ENCODE measurements at places on chromosomes 3 and 15. TPM values are rescaled to one million over a fixed set of nuclear protein-coding genes. Genes with fewer than 3 reads are reported as not detected.

- H3K4me3 ChIP-seq = peak overlapping the region; percentile 96
- DNase-seq = no peak
- peaks cover 26% of the 10 kb centered on the region for H3K4me1 ChIP-seq
- H3K27me3 ChIP-seq = peaks cover 13% of the 10 kb centered on the region
- no peaks in the 10 kb centered on the region for H3K36me3 ChIP-seq
Measured at GRCh38 chr15:51751697-51752683, 593 bp downstream of the TMOD2 start.

Gene A4GNT
- 0.05 TPM for total RNA-seq

Gene ZPLD1
- total RNA-seq = 0.09 TPM

GRCh38 chr3:133964547-133964946, 65.2 kb downstream of the SLCO2A1 start:
- no peak overlapping the region for H3K4me3 ChIP-seq
- no peak overlapping the region for H3K27ac ChIP-seq
- DNase-seq = no peak
- no peaks in the 10 kb centered on the region for H3K27me3 ChIP-seq
- H3K4me1 ChIP-seq = peaks cover 13% of the 10 kb centered on the region
- no peaks in the 10 kb centered on the region for H3K36me3 ChIP-seq

Gene TYRO3
- total RNA-seq = 1.3 TPM

DNA sequence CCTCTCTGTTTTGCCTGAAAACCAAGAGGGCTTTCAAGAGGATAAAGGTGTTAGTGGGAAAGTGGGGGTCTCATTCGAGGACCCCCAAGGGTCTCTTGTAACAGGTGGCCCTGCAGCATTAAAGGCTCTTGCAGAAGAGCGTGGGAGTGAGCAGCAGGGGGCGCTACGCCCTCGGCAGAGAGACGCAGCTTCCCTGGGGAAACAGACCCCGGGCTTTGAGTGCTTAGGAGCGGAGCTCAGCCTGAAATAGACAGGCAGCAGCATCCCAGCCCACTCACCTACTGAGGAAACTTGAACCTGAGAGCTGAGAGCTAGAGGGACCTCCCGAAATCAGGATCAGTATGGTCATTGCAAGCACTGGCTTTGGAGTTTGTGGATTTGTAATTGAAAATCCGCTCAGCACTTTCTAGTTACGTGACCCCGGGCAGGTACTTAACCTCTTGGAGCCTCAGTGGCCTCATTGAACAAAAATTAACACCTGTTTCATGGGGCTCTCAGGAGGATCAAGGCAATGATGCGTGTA, 25.7 kb downstream of the RPLP1 start:
- H3K4me1 ChIP-seq = no peaks in the 10 kb centered on the region
- DNase-seq = no peak
- no peaks in the 10 kb centered on the region for H3K36me3 ChIP-seq
- H3K27ac ChIP-seq = no peak overlapping the region

Gene ENTPD3
- total RNA-seq = 1.0 TPM

Gene SPINK8
- not detected for total RNA-seq

- H3K36me3 ChIP-seq = peaks cover 3% of the 10 kb centered on the region
- no peak overlapping the region for H3K4me3 ChIP-seq
- H3K27me3 ChIP-seq = no peaks in the 10 kb centered on the region
- DNase-seq = no peak
- H3K4me1 ChIP-seq = no peaks in the 10 kb centered on the region
Measured at GRCh38 chr3:136270179-136270578, 20.0 kb downstream of the PCCB start.

Gene CHL1
- total RNA-seq = 0.66 TPM
